ENCODE measurements at places on chromosomes 4 and X.

GRCh38 chr4:185227713-185228278 is 18.4 kb downstream of the SNX25 start:
- DNase-seq, result no peak

DNA sequence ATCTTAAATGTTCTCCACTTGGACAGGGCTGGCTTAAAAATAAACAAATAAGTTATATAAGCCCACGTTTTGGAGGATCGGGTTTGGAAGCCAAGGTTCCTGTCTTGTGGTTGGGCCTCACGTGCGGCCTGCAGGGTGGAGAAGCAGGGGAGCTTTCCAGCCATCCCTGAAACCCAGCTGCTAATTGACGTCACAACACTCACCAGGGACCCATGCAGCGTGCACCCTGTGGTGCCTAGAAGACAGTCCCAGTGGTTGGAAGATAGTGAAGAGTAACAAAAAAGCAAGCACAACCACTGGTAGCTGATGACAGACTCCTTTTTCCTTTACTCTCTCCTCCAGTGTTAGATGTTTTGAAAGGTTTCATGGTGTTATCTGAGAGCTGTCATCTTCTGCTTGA is 142.0 kb upstream of the RBPJ start:
- no peak for DNase-seq

GRCh38 chr4:3838437-3839380 is 72.5 kb downstream of the ADRA2C start:
- DNase-seq, result no peak

- no peak for DNase-seq
Observed at GRCh38 chrX:17584248-17584681, 153.0 kb upstream of the SCML1 start.

DNA sequence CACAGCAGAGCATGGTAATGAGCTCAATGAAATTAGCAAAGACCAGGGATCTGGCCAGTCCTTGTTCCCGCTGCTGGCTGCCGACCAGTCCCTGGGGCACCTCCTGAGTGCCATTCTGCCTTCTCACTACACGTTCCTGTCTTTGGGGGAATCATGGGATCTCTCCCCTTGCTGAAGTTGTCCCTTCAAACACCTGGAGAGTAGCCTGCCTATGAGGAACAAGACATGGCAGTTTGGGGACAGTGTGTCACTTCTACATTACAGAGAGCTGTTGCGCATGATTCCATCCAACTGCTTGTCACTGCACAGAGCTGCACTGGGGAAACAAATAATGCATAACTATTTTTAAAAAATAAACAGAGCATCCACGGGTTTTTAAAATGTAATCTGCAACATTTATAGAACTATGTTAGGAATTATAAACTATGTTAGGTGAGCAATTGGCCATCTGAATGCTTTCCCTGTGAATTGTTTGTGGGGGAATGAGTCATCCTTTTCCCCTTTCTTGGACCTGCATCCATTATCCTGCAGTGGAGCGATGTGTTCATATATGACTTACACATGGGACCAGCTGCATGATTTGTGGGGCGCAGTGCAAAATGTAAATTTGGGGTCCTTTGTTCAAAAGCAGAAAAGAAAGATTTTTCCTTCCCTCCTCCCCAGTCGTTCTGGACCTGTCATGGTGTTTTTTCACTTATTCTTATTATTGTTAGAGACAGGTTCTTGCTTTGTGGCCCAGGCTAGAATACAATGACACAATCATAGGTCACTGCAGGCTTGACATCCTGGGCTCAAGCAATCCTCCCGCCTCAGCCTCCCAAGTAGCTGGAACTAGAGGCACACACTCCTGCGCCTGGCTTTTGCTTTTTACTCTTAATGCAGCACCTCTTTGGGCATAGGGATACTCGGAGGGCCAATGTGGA is 115.0 kb upstream of the TBL1X start:
- no peak for DNase-seq

DNA sequence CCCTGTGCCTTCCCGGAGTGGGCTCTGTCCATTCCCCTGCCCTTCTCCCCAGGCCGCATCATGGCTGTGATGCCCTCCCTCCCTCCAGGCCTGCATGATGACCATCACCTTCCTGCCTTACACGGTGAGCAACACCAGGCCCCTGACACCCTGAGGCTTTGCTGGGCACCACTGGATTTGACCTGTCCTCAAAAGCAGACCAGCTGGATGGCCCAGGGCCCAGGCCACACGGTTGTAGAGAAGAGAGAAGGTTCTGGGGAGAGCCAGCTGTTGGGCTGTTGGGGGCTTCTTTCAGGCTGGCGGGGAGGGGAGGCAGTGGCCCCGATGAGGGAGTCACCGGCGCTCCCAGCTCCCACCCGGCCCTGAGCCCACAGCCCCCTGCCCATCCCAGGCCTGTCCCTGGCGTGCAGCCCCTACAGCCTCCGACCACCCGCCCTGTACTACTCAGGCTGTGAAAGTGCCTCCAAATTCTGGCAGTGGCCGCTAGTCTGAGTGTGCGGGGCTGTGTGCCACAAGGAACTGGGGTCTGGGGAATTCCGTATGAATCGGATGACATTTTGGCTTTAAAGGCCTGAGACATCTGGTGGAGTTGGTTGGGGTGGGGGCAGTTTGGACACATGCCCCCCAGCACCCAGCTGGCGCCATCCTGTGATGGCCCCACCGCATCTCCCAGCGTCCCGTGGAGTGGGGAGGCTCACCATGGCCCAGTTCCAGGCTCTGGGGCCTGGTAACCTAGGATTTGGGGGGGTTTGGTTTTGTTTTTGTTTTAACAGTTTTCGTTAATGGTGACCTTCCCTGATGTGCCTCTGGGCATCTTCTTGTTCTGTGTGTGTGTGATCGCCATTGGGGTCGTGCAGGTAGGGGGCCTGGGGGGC is 19.6 kb downstream of the TMEM175 start:
- no peak for DNase-seq

- DNase-seq, result no peak
Observed at GRCh38 chr4:7078025-7078424, 10.2 kb upstream of the GRPEL1 start.

GRCh38 chr4:25970226-25970675 is 56.2 kb downstream of the SMIM20 start:
- no peak for DNase-seq

DNA sequence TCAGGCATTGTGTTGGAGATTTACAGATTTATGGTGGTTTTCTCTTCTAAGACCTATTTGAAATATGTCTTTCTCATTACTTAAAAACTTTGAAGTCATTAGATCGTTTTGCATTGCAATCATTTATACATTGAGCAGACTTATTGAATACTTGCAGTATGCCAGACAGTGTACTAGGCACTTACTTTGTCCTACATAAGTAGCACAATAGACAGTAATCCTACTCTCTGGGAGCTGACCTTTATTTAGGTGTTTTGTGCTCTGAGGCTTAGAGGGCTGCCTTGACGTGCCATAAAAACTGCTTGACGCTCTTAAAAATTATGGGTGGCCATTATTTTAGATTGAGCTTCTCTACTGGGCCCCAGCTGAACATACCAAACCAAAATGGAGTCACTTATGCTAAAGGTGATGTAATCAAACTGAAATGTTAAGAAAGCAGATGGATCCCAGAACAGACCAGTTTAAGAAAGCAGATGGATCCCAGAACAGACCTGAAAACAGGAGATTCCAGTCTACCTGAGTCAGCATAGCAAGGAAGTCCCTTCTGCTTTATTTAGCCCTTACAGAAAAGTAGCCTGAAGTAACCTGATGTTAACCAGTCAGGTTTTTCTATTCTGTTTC is 42.4 kb downstream of the PTTG2 start:
- DNase-seq, result no peak

DNA sequence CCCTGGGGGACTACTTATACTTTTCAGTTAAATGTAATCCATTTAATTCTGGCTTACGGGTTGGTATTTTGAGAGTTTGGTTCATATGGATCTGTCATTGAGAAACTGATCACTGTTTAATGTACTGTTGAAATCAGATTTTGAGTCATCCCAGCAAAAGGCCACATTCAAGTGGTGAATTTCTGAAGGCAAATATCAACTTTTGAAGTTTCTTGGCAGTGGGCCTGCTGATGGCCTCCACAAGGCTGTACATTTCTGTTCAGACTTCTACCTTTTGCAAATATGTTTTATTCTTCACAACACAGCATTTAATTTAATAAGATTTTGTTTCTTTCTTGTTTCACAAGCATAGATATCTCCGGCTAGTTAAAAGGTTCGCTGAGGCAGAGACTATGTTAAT is 138.7 kb downstream of the PDGFC start:
- no peak for DNase-seq

GRCh38 chr4:10154241-10154640 is 37.6 kb upstream of the WDR1 start:
- no peak for DNase-seq

DNA sequence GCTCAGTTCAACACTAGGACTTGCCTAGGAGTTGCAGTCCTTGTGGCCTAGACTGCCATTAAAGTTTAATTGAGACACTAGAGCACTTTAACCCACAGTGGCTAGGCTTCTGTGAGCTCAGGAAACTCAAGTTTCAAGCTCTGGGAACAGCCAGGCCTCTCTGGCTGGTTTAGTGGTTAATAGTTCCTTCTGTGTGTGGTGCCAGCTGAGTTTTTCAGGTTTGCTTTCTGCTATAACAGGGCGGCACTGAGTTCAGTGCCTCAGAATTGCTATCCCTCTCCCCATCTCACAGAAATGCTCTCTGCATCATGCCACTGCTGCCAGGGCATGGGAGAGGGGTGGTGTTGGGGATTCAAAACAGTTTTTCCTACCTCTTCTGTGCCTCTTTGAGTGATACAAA is 15.9 kb downstream of the MMAA start:
- DNase-seq, result no peak

GRCh38 chr4:14513471-14513870 is 488.8 kb upstream of the CPEB2 start:
- DNase-seq, result no peak

GRCh38 chr4:53558065-53558801 is 33.1 kb downstream of the LNX1 start:
- DNase-seq, result no peak

Data from stimulated activated CD4-positive, alpha-beta T cell treated with anti-CD3 and anti-CD28 coated beads, Interleukin-1b, Interleukin-23, amount 100 ng/mL, for 1 hour (primary cell).